Pancreas (tissue), 10 donors: ENCODE measurements at places on chromosomes 13 and 19. TPM values are rescaled to one million over a fixed set of nuclear protein-coding genes. Genes with fewer than 3 reads are reported as not detected.

CPB2 gene
- 0.58 TPM for total RNA-seq

- no peaks in the 10 kb centered on the region for H3K36me3 ChIP-seq
- no peaks in the 10 kb centered on the region for H3K27me3 ChIP-seq
- peak overlapping the region; percentile 58 for H3K4me3 ChIP-seq
- peak overlapping the region; percentile 54 for H3K27ac ChIP-seq
- no peaks in the 10 kb centered on the region for H3K4me1 ChIP-seq
Measured at GRCh38 chr19:14381689-14382474, 638 bp downstream of the ADGRE5 start.

- no peak overlapping the region for H3K27ac ChIP-seq
- H3K4me1 ChIP-seq: no peaks in the 10 kb centered on the region
- no peak overlapping the region for H3K4me3 ChIP-seq
- no peak for DNase-seq
Measured at GRCh38 chr19:40358773-40359172, 10.3 kb downstream of the PLD3 start.

GRCh38 chr13:45331692-45332035 lies 9.3 kb downstream of the TPT1 start:
- DNase-seq: no peak
- no peak overlapping the region for H3K4me3 ChIP-seq

DNA sequence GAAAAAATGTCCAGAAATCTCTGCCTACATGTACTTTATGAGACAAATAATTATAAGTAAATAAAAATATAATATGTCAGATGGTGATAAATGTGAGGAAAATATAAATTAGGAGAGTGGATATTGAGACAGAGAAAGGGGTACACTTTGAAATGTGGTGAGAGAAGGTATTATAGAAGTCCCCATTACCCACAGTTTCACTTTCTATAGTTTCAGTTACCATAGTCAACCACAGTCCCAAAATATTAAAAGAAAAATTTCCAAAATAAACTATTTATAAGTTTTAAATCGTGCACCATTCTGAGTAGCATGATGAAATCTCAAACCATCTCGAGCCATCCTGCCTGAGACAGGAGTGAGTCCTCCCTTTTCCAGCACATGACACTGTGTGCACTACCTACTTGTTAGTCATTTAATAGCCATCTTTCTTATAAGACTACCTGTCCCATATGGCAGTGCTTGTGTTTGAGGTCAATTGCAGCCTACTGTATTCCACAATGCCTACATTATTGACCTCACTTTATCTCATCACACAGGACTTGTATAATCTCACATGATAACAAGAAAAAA lies 653.7 kb downstream of the DACH1 start:
- no peak overlapping the region for H3K4me3 ChIP-seq
- H3K27me3 ChIP-seq: peaks cover 4% of the 10 kb centered on the region
- no peak overlapping the region for H3K27ac ChIP-seq
- no peaks in the 10 kb centered on the region for H3K36me3 ChIP-seq
- no peaks in the 10 kb centered on the region for H3K4me1 ChIP-seq

- no peak for DNase-seq
- H3K4me3 ChIP-seq: no peak overlapping the region
- no peaks in the 10 kb centered on the region for H3K4me1 ChIP-seq
- peaks cover 39% of the 10 kb centered on the region for H3K36me3 ChIP-seq
- no peaks in the 10 kb centered on the region for H3K27me3 ChIP-seq
Measured at GRCh38 chr19:16433986-16434385, 37.8 kb downstream of the EPS15L1 start.

- no peaks in the 10 kb centered on the region for H3K27me3 ChIP-seq
- no peak for DNase-seq
- no peaks in the 10 kb centered on the region for H3K4me1 ChIP-seq
- H3K4me3 ChIP-seq: no peak overlapping the region
- no peak overlapping the region for H3K27ac ChIP-seq
- H3K36me3 ChIP-seq: no peaks in the 10 kb centered on the region
Measured at GRCh38 chr13:39571502-39572092, 31.4 kb downstream of the LHFPL6 start.

GRCh38 chr13:98055623-98056022 lies 87.3 kb upstream of the FARP1 start:
- no peaks in the 10 kb centered on the region for H3K36me3 ChIP-seq
- no peak overlapping the region for H3K4me3 ChIP-seq
- no peak for DNase-seq
- H3K4me1 ChIP-seq: no peaks in the 10 kb centered on the region

GRCh38 chr19:33296488-33296971 lies 5.8 kb downstream of the CEBPA start:
- no peaks in the 10 kb centered on the region for H3K36me3 ChIP-seq
- no peak for DNase-seq
- no peaks in the 10 kb centered on the region for H3K27me3 ChIP-seq
- H3K4me1 ChIP-seq: peaks cover 23% of the 10 kb centered on the region
- H3K27ac ChIP-seq: no peak overlapping the region

DNA sequence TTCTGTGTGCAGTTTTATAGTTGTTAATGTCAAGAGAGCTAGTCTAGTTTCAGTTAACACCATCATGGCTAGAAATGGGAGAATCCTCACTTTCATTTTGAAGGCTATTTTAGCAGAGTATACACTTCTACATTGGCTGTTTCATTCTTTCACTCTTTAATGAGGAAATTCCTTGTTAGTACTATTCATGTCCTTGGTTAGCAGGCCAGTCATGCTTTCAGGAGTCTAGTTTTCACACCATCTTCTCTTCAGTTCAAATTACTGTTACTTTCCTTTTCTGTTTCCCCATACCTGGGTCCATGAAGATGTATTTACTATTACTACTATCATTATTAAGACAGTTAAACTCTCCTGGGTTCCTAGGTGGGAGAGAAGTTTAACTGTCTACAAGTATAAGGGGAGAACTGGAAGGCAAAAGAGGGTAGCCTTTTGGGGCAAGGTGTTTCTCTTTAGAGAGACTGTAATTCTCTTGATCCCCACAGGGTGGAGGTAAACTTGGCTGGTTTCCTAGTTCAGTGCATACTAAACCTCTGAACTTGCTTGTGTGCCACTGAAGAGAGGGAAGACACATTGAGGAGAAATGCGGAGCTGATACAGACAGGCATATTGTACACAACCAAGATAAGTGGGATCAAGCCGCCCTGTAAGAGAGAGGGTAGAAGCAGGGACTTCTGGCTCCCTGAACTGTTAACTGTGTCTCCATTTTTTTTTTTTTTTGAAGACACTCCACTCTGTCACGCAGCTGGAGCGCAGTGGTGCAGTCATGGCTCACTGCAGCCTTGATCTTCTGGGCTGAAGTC lies 41.3 kb upstream of the IGFL4 start:
- no peaks in the 10 kb centered on the region for H3K36me3 ChIP-seq
- no peak for DNase-seq
- H3K4me1 ChIP-seq: no peaks in the 10 kb centered on the region
- H3K4me3 ChIP-seq: no peak overlapping the region

GRCh38 chr13:72700509-72700908 lies 26.9 kb downstream of the MZT1 start:
- no peak for DNase-seq
- H3K27ac ChIP-seq: no peak overlapping the region
- H3K36me3 ChIP-seq: no peaks in the 10 kb centered on the region
- no peaks in the 10 kb centered on the region for H3K27me3 ChIP-seq
- H3K4me3 ChIP-seq: no peak overlapping the region
